Dorsolateral prefrontal cortex (tissue), 122 donors: ENCODE measurements at places on chromosomes 2 and 18. TPM values are rescaled to one million over a fixed set of nuclear protein-coding genes. Genes with fewer than 3 reads are reported as not detected.

Gene DLX2
- total RNA-seq: 1.6 TPM

Gene TMEM37
- 4.1 TPM for total RNA-seq

DNA sequence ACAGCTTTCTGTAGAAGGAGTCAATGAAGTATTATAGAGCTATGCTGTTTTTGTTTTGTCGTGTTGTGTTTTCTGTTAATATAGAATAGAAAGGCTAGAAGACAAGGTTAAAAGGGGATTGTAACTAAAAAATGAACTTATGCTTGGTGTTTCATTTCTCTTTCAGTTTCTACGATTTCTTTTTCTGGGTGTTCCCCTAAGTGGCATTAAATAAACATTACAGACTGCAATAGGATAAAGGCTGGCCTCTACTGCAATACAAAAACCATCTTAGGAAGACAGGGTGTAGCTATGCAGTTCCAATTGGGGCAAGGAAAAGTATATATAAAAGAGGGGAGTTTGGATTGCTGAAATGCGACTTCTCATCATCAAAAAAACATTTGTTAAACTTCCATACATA lies 1609.7 kb upstream of the ACVR2A start:
- no peak for DNase-seq

Gene RAB17
- 3.0 TPM for total RNA-seq

DNA sequence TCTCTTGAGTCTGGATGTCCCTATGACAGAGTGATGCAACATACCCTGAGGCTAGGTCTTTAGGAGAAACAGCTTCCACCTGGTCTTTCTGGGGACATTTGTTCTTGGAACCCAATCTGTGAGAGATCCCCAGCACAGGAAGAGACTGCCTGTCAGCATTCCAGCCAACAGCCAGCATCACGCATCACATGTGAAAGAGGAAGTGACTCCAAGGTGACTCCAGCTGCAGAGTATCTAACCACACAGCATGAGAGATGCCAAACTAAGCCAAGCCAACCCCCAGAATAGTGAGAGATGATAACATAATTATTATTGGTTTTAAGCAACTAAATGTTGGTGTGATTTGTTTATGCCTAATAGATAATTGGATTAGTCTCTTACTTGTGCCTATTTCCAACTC lies 35.7 kb downstream of the C18orf63 start:
- DNase-seq: no peak

DNA sequence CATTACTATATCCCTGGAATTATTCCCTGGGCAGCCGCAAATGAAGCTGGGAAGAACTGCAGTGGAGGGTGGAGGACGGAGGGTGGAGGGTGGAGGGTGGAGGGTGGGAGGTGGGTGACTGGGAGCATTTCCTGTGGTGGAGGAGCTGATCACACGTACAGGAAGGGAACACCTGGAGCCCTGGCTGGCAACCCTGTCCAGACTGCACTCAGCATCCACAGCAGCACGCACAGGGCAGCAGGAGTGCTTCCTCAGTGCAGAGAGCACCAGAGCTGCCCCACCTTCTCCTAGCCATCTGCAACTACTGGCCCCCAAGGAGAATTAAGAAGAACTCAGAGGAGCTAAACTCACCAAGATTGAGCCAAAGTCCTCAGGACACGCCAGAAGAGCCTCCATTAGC lies 249.9 kb downstream of the EIPR1 start:
- DNase-seq: no peak

GRCh38 chr2:70553584-70554337 lies at the start of gene TGFA:
Gene TGFA, minus strand, starts transcription at chr2:70553826. Its CDS starts 59 bp downstream, at chr2:70553767.
- DNase-seq: peak; percentile 75

GRCh38 chr18:42517896-42518295 lies 562.9 kb downstream of the PIK3C3 start:
- DNase-seq: no peak

- no peak for DNase-seq
Observed at GRCh38 chr18:75090336-75090735, 118.6 kb downstream of the PTGR3 start.

- no peak for DNase-seq
Observed at GRCh38 chr2:67835266-67835665, 227.5 kb downstream of the C1D start.

Gene KIAA2012
- total RNA-seq: 1.6 TPM

DNA sequence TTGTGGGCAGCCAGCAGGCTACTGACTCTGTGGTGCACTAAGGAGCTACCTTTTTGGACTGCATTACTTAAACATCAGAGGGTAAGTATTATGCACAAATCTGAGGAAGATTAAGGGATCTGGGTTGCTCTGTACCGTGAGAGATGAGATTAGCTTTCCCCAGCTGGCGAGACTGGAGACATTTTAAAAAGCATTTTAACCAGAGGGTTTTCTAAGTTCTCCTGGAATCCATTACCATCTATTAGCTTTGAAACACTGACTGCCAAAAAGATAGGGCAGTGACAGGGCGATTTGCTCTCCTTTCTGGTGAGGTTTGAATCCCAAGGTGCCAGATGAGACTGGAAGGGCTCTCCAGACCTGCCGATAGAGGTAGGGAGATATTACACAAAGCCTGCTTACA lies 63.2 kb downstream of the LYPD6 start:
- DNase-seq: no peak

- no peak for DNase-seq
Observed at GRCh38 chr2:67858886-67859285, 203.9 kb downstream of the C1D start.

DNA sequence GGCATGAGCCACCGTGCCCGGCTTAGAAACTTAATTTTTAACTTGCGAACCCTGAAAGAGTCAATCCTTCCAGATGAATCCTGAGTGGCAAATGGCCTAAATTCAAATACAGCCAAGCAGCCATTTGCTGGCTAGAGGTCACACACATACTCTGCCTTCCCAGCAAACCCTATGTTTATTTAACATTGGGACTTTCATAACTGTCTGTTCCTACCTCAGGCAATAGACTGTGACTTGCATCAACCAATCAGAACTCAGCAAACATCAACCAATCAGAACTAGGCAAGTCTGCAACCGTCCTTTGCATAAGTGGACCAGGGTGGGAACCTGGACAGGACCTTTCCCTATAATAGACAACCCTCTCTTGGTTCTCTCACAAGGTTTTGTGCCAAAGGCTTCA lies 127.5 kb downstream of the DTNB start:
- DNase-seq: no peak

GRCh38 chr2:152189622-152190495 lies 14.3 kb upstream of the STAM2 start:
- no peak for DNase-seq

DNA sequence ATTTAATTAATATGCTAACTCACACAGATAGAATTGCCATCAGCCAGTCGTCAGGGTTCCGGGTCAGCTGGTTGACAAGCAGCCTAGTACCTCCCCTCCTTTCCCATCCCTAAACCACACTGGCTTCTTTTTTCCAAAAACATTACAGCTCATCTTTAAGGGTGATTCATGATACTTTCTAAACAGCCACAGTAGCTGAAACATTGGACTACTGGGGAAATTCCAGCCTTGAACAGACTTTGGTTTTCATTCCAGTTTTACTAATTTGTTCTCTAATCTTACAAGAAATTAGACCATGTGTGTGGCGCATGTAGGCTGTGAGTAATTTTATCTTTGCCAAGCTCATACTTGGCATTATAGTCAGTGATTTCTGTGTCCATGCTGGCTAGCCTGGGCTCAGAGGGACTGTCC lies 110.8 kb downstream of the FMNL2 start:
- DNase-seq: no peak

Gene ACVR1C
- 10.2 TPM for total RNA-seq

DNA sequence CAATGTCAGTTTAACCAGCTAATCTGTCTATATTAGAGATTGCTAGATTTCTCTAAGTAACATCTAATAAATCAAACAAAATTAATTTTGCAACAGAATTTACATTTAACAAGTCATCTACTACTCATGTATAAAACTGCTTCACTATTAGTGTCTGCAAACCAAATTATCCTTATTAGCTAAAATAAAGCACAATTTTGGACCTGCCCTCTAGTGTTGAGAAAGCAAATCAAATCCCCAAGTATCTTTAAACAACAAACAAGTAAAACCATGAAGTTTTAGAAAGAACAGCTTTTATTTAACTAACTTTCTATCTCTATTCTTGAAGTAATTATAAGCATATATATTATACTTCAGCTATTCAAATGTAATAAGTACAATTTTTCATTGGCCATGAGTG lies 113.1 kb upstream of the SP3 start:
- no peak for DNase-seq

Gene DCC
- total RNA-seq: 21.5 TPM

Gene SCYGR4
- total RNA-seq: not detected

DNA sequence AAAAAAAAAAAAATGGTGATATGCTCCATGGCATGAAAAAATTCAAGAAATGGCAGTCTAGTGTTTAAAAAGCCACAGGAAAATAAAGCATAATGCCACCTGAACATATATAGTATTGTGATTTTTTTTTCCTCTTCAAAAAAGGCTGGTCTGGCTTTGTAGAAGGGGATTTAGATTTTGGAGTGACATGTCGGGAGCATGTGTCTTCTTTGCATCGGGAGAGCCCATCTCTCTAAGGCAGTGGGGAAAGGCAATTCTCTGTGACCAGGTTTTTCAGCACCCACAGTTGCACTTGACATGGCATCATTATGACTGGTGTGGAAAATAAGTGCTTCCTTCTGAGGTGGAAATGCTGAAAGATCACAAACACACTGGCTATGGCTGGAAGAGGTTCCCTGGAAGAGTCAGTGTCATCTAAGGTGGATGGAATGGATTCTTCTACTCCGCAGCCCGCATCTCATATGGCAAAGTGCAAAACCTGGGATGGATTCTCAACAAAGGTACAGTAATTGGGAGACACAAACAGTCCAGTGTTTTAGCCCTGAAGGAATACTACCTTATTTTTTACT lies 172.5 kb downstream of the AGAP1 start:
- peak; percentile 74 for DNase-seq
